ENCODE measurements at places on chromosomes 6 and 20. TPM values are rescaled to one million over a fixed set of nuclear protein-coding genes. Genes with fewer than 3 reads are reported as not detected.

DNA sequence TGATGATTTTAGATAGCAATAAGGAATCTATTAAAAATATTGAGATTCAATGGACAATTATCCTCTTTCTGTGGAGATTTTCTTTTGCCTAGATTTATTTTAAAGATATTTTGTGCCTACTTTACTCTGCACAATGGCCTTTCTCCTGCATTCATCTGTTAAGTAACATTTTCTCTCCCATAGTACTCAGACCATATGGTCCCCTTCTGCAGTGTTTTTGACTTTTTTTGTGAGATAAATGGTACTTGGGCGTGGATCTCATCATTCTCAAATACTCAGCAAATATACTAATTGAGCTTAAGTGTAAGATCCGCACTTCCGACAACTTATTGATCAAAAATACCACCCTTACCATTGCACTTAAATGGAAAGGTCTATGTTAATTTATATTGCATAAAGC, 55.8 kb downstream of the PHACTR1 start:
- no peak for DNase-seq

GRCh38 chr6:25014791-25015560, 79.2 kb upstream of the RIPOR2 start:
- no peak for DNase-seq

GRCh38 chr6:159529934-159530333, 163.1 kb downstream of the SOD2 start:
- no peak for DNase-seq

FOXP4 gene
- polyA plus RNA-seq: 10.9 TPM

C6orf58 gene
- not detected for polyA plus RNA-seq

FOXF2 gene
- polyA plus RNA-seq: 0.15 TPM

CST4 gene
- polyA plus RNA-seq: not detected

MYH7B gene
- polyA plus RNA-seq: 12.8 TPM
